ENCODE measurements at places on chromosomes 5 and 9.

- DNase-seq = no peak
Measured at GRCh38 chr5:34531751-34532360, 124.3 kb upstream of the RAI14 start.

- DNase-seq = no peak
Measured at GRCh38 chr5:131005963-131006684, 158.9 kb downstream of the HINT1 start.

DNA sequence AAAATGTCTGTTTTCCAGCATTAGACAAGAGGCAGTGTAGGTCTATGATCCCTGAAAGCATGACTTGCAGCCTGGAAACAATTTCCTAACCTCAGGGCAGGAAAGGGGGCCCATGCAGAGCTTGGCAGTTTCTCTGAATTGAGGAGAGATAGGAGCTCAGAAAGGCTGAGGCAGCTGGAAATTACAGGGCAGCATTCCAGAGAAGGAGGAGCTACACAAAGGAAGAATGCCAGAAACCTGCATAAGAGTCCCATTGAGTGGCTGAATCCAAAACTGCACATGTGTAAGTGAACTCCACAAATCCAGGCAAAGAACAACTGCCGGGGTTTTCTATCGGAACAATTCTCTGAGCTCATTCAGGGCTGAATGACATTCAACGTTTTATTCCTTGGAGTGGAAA is 346.8 kb downstream of the PIK3R1 start:
- no peak for DNase-seq

- DNase-seq = no peak
Measured at GRCh38 chr5:173140769-173141168, 3.6 kb upstream of the BNIP1 start.

- no peak for DNase-seq
Measured at GRCh38 chr5:68484307-68485068, 268.9 kb downstream of the PIK3R1 start.

GRCh38 chr9:79382458-79382857 is 189.3 kb upstream of the TLE4 start:
- no peak for DNase-seq

DNA sequence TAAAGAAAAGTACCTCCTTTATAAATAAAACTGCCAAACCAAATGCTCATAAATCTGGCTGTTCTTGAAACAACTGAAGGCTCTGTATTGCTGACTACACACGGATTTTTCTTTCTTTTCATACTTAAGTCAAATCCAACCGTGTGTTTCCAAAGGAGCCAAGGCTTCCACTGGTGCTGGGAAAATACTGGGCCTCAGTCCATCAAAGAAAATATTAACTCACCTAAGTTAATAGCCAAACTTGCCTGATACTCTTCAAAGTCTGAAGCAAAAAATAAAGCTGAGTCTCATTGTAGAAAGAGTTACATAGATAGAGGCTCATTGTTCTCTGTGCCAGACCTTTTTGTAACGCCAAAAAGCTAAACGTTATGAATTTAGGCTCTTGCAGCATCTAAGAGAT is 350.4 kb upstream of the CDH9 start:
- DNase-seq = no peak

- no peak for DNase-seq
Measured at GRCh38 chr5:32677023-32677422, 34.1 kb upstream of the NPR3 start.

DNA sequence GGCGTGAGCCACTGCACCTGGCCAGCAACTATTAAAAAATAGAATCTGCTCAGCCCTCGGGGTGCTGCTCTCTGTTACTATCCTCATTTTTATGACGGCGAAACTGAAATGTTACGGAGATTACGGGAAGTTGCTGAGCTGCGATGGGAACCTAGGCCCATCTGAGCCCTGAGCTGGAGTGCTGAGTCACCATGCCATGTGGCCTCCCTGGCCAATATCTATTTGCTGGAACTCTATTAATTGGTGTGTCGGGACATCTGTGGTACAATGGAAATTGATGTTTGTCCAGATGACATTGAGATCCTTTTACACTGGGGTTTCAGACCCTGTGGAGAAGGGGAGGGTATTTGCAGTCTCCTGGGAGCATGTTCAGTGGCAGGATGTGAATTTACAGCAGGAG is 8.1 kb downstream of the PRDM12 start:
- no peak for DNase-seq

DNA sequence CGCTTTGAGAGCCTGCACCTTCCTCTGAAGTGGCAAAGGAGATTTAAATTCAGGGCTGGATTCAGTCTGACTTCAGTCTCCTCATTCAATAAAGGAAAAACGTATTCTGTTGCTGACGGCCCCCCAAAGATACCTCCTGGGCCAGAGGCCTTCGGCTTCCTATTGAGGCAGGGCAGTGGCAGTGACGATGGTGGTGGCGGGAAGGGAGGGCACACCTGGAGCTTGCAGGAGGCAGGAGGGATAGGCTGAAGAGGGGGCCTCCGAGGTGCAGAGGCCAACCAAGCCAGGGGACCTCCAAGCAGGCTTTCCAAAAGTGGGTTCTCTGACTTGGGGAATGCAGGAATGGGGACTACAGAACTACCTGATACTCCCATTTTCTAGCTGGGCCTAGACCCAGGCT is 15.9 kb downstream of the RNF44 start:
- no peak for DNase-seq

GRCh38 chr5:176888016-176888864 is 10.9 kb downstream of the HK3 start:
- DNase-seq = no peak

DNA sequence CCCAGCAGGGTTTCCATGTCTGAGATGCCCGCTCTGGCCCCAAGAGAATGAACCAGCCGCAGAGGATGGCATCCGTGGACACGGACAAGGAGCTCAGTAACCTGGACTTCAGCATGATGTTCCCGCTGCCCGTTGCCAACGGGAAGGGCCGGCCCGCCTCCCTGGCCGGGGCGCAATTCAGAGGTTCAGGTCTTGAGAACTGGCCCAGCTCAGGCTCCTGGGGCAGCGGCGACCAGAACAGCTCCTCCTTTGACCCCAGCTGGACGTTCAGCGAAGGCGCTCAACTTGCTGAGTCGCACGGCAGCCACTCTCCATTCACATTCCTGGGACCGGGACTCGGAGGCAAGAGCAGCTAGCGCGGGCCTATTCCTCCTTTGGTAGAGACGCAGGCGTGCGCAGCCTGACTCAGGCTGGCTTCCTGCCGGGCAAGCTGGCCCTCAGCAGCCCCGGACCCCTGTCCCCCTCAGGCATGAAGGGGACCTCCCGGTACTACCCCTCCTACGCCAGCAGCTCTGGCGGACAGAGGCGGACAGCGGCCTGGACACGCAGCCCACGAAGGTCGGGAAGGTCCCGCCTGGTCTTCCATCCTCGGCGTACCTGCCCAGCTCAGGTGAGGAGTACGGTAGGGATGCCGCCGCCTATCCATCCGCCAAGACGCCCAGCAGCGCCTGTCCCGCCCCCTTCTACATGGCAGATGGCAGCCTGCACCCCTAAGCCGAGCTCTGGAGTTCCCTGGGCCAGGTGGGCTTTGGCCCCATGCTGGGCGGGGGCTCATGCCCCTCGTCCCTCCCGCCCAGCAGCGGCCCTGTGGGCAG is 74.4 kb downstream of the INSL6 start:
- DNase-seq = no peak

GRCh38 chr5:148910216-148910615 is 83.8 kb downstream of the ADRB2 start:
- DNase-seq = no peak
